Hematopoietic multipotent progenitor cell treated with erythropoietin and hydrocortisone succinate and interleukin-3 and kit ligand, for 4 days (in vitro differentiated cells): ENCODE measurements at places on chromosomes 13 and 19.
A peak's percentile ranks its signal among the peaks of the same experiment; 100 is the strongest.

DNA sequence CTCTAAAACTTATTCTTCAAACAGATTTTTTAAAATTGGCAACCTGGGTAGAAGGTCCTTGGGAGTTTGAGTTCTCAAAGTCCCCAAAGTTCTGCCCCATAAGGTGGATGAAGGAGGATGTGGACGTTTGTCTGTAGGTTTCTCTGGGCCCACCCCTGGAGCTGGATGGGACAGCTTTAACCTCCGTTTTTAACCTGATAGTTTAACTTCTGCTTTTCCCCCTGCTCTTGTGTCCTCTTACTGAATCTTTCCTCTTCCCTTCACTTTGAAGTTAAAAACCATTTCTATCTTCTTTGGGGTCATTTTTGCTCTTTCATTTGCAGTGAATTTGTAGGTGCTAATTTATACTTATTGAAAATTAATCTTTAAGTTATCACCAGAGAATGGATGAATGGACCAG, 79.1 kb downstream of the ESD start:
- peak; percentile 50 for DNase-seq

GRCh38 chr13:110116072-110116487, 190.9 kb downstream of the COL4A1 start:
- DNase-seq = peak; percentile 73

GRCh38 chr19:33467851-33468250, 53.7 kb downstream of the PEPD start:
- DNase-seq = no peak

- DNase-seq = no peak
Observed at GRCh38 chr19:41426116-41426841, 895 bp downstream of the B3GNT8 start.

- DNase-seq = peak; percentile 18
Observed at GRCh38 chr19:17863520-17864182, 3.9 kb downstream of the RPL18A start.

DNA sequence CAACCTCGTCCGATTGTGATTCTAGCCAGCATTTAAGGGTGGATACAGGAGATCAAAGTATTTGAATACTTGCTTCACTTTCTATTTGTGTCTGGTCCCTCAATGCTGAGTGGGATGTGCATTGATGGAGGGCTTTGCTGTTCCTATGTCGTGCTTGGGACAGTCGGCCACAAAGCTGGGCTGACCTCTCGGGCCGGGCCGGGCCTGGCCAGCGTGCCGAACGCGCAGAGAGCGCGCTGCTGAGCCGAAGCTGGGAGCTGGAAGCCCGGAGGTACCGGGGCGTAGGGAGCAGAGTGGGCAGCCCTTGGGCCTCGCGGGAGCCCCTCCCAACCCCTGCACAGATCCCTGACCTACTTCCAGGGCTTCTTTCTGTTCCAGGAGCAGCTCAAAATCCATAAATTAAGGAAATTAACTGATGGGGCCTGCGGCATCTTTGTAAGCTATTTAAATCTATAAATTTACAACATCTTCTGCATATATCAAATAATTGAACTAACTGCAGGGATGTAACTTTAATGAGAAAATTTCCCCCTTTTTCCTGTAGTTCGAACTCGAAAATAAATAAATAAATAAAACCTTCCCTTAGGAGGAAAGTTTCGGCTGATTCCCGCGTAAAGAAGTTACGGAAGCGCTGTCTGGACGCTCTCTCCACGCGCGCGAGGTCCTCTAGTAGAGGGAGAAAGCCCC, 1.8 kb upstream of the KCTD15 start:
- no peak for DNase-seq

DNA sequence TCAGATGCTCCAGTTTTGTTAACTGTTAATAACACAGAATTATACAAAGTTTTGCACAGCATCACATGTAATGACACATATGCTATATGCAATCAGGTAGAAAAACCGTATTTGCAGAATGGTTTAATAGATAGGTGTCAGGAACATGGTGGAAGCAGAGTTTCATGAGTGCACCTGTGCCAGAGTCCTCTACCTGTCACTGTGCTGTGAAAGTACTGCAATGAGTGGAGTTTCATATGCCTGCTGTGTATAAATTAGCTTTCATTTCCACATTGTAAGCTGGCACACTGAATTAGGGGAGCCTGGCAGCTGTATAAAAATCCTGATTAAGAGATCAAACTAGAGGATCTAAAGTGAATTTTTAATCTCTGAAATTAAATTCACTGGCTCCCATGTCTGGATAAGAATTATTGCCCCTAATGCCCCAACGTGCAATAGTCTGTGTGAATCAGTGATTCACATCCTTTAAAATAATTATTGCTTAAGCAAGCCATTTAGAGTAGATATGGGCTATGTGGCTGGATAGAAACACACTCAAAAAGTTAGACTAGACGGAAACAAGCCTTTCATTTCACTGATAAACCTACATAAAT, 8.5 kb upstream of the EEF1AKMT1 start:
- no peak for DNase-seq

- no peak for DNase-seq
Observed at GRCh38 chr13:37914781-37915391, 45.3 kb upstream of the TRPC4 start.

DNA sequence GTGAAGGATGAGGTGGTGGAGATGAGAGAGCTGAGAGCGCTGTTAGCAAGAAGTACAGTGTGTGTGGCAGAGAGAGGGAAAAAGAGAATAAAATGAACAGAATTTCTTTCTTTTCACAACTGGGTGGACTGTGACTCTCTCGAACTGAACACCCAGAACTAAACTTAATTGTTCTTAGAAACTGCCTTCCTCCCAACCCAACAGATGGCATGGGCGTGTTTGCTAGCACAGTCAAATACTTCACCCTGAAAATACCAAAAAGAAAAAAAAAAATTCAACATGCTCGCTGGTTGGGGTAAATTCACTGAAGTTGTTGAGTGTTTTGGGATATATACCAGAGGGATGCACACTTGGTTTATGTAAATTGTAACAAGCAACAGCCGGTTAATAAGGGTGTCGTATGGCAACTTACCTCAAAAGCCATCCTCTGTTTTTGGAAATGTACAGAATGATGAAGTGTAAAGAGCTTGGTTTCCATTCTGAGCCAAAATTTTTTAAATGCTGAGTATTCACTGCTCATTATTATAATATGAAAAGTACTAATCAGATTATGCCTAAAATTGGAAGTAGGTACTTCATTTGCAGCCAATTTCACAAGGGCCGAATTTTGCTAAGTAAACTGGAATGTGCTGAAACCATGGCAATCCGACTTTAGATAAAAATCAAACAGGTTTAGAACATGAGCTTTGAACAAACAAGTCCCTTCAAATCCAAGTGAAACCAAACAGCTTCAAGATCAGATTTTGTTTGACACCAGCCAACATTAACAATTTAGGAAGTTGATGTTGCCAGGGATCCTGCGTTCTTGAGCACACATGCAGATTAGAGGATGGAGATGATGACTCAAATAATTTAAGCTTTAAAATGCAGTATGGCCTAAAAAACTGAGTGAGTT, 115.8 kb downstream of the ZIC5 start:
- no peak for DNase-seq

- DNase-seq = no peak
Observed at GRCh38 chr19:41552558-41552957, 23.4 kb upstream of the CEACAM21 start.

- no peak for DNase-seq
Observed at GRCh38 chr19:34715357-34715756, 18.7 kb upstream of the ZNF181 start.

DNA sequence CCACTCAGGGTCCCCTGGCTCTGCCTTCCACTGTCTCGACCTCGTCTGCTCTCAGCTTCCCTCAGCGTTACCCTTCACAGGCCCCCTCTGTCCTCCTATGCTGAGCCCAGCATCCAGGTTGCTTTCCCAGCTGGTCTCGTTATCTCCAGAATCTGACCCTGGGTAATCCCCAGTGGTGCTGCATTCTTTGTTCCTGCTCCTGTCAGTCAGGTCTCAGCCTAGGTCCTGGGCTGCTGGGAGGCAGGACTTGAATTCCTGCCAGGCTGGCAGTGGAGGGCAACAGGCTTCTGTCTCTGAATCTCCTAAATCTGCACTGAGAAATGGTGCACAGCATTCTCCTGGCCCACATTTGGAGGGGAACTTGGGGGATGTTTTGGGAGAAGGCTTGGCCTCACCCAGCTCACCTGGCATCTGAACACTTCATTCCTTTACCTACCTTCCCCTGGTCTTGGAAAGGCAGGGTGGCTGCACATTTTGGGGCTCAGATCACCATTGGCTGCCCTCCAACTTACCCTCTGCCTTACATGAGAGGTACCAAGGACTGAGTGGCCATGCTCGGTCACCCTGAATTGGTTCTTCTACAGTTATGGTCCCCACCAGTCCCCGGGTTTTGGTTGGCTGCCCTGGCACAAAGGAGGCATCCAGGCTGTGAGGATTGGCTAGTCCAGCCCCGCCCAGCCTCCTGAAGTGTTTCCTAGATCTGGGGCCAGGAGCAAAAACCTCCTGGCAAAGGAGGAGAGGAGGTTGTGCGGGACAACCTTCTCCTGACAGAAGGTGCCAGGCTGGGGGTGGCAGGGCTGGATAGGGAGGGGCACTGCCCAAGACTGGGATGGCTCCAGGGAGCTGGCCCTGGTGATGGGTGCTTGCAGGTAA, at the start of gene CYP4F8:
Gene CYP4F8, plus strand, starts transcription at position 712 of the 873 bp plus-strand sequence. CDS start 399 bp downstream, outside the sequence.
- DNase-seq = no peak

DNA sequence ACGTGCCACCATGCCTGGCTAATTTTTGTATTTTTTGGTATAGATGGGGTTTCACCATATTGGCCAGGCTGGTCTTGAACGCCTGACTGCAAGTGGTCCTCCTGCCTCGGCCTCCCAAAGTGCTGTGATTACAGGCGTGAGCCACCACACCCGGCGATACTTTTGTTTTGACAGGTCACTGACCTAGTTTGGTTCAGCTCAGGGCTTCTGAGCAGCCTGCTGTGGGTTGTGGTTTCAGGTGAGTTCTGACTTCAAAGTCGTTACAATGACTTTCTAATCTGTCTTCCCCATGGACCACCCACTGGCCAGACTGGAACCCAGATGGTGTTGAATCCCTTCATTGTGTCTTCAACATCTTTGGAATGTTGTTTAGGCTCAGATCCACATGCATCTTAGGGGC, 73.8 kb downstream of the TRPM4 start:
- no peak for DNase-seq

DNA sequence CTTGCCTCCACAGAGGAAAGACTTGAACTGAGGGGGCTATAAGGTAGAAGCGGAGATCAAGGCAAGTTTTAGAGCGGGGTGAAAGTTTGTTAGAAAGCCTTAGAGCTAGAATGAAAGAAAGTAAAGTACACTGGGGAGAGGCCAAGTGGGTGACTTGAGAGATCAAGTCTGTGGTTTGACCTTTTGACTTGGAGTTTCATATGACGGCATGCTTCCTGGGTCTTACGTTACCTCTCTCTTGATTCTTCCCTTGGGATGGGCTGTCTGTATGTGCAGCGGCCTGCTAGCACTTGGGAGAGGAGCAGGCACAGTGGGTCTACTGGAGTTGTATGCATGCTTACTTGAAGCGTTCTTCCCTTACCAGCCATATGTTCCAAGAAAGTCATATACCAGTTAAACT, 1768.5 kb downstream of the PCDH9 start:
- DNase-seq = no peak
